ENCODE measurements at places on chromosomes 16 and 17.

DNA sequence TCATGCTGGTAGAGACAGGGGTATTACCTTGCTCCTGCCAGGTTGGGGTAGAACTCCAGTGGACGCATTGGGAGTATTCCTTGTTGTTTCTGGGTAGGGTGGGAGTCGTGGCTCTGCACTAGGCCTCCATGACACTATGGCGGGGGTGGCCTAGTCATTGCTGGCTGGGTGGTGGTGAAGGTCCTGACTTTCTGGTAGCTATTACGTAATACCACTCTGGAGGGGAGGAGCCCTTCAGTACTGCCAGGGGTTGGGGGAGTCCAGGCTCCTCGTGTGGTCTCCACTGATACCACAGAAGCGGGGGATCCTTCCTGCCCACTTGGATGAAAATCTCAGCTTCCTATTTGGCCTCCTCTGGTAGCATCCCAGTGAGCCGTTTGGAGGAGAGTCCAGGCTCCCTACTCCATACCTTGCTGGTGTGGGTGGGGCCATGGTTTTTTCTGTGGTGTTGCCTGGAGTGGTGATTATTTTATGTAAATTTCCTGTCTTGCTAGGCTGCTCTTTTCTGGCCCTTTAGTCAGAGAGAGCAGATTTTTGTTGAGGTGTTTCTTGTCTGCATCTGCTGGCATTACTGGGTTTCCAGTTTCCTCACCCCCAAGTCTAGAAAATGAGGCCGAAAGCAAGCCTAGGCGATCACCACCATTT lies 65.8 kb upstream of the GNG13 start:
- no peak for DNase-seq

- no peak for DNase-seq
These were observed 7.2 kb downstream of the PDK2 start for GRCh38 chr17:50102164-50102991.

DNA sequence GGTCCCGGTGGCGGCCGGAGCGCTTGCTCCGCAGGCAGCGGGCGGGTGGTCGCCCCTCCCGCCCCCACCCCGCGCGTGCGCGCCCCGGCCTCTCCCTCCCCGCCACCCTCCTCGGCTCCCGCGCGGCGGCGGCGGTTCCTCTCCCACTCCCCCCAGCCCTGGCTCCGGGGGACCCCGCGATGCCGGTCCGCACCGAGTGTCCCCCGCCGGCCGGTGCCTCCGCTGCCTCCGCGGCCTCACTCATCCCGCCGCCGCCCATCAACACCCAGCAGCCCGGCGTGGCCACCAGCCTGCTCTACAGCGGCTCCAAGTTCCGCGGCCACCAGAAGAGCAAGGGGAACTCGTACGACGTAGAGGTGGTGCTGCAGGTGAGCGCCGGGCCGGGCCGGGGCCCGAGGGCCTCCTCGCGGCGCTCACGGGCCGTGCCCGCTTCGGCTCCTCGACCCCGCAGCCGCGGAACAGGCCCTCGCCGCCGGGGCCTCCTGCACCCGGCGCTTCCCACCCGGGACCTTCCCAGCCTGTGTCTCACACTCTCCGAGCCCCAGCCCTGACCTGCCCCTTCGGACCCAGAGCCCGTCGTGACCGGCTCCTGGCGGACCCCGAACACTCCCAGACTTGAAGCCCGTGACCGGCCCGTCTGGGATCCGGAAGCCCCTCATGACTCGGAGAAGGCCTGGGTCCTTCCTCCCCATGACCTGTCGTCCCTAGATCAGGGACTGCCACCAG lies 490 bp downstream of the GID4 start:
- DNase-seq: no peak

DNA sequence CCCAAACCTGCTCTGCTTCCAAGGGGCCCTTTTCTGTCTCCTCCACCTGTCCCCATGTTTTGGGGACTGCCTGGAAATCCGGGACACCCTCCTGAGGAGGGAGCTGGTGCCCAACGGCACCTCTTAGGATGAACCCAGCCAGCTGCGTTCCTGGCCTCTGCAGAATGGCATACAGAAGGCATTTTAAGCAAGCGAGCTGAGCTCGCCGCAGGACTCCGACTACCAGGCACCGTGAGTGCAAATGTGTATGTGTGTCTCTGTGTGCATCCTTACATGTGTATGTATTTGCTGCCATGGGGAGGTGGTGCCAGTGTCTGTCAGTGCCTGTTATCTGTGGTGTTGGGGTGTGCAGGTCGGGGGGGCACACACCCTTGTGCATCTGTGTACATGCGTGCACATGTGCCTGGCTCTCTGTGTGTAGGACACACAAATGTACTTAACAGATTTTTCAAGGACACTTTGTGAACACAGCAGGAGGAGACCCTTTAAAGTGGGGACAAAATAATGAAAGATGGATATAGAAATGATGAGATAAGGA lies 39.3 kb downstream of the ABAT start:
- no peak for DNase-seq

GRCh38 chr17:64424324-64424849 lies 24.5 kb upstream of the MILR1 start:
- DNase-seq: no peak

GRCh38 chr17:47915776-47916398 lies 19.9 kb downstream of the SP2 start:
- DNase-seq: no peak

- no peak for DNase-seq
These were observed 1.3 kb upstream of the PRRT2 start for GRCh38 chr16:29810699-29811169.

DNA sequence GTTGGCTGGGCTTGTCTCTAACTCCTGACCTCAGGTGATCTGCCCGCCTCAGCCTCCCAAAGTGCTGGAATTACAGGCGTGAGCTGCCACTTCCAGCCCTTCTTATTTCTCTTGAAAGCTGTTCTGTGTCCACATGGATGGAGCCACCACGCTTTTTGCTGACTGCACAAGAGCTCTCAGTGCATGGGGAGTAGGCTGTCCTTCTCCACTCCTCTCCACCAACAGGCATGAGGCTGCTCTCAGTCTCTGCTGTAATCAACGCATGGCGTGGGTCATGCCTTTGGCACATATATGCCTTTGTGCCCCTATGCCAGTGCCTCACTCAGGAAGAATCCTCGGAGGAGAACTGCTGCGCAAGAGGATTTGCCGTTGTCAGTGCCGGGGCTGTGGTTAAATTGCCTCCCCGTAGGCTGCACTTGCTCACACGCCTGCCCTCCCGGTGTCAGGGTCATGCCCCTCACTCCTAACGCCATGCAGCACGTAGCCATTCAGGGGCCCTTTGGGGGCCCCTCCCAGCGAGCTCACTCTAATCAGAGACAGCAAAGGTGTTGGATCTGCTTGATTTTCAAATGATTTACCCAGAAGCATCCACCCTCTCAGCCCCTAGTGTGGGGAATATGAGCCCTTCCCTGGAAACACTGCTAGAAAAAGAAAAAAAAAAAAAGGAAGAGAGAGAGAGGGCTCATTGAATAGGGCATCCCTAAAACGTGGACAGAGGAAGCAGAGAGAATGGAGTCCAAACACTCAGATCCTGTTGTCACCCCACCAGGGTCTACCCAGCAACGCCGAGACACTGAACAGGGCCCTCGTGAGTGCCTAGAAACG lies 47.5 kb upstream of the ZCCHC14 start:
- DNase-seq: no peak

GRCh38 chr16:82042144-82042543 lies 7.1 kb downstream of the HSD17B2 start:
- no peak for DNase-seq

DNA sequence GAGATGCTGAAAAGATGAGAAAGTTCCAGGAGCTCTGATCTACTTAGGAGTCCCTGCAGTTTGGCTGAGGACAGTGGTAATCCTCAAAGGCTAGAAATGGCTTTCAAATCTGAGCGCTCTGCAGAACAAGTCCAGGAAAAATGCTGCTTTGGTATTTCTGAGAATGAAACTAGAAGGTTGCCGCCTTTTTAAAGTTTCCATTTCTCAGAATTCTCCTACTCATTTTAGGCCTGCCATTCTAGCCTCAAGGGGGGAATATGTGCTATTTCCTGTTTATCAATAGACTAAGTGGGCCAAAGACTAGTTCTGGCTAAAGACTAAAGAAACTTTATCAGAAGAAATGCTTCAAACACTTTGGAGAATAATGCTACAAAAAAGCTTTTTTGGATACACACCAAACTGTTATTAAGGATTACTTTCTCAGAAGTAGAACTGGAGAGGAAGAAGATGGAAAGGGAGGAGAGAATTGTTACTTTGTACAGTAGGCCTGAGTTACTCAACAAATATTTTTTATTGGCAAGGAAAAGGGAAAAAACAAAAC lies at the start of gene SLFN12L:
Gene SLFN12L, minus strand, starts transcription at position 78 of the 541 bp plus-strand sequence. CDS start 15,314 bp downstream, outside the sequence.
- DNase-seq: no peak

DNA sequence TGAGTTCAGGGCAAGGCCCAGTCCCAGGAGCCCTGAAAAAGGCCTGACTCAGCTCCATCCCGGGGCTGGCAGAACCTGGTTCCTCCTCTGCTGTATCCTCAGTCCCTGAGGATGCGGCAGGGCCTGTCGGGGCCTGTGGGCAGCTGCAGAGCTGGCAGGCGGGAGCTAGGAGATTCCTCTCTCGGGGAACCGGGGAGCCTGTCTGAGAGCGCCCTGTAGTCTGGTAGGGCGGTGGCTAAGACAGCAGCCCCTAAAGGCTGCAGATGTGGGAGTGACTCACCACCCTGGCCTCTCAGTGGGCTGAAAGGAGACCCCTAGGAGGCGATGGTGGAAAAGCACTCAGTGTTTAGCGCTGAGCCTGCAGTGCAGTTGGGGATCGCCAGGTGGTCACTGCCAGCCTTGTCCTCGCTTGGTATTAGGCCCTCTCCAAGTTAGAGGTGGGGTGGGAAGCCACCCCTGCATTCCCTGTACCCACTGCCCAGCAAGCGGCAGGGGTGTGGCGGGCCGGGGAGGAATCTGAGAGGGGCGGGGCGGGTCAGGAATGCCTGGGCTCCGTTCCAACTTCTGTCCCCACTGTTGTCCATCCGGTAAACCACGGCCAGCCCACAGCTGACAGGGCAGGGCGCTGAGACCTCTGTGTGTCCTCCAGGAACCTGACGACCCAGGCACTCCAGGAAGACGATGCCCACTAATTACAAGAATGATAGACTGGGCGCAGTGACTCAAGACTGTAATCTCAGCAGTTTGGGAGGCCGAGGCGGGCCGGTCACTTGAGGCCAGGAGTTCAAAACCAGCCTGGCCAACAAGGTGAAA lies 29.5 kb upstream of the CDH1 start:
- DNase-seq: no peak

- DNase-seq: no peak
These were observed 24.0 kb upstream of the SSTR5 start for GRCh38 chr16:1048442-1049112.

DNA sequence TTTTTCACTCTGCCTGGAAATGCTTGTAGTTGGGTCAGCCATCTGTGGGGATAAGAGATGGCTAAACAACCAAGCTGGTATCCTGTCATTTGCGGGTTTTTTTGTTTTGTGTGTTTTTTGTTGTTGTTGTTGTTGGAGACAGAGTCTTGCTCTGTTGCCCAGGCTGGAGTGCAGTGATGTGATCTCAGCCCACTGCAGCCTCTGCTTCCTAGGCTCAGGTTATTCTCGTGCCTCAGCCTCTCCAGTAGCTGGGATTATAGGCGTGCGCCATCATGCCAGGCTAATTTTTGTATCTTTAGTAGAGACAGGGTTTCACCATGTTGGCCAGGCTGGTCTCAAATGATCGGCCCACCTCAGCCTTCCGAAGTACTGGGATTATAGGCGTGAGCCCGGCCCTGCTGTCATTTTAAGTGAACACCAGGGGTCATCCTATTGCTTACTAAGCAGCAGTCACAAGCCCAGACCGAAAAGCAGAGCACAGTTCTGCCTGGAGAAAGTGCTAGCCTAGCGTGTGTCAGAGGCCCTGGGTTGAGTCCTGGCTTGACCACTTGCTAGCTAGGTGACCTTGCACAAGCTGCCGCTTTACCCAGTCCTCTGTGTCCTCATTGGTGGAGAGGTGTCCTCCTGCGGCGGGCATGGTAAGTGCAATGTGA lies 4.6 kb downstream of the SMCR8 start:
- no peak for DNase-seq

DNA sequence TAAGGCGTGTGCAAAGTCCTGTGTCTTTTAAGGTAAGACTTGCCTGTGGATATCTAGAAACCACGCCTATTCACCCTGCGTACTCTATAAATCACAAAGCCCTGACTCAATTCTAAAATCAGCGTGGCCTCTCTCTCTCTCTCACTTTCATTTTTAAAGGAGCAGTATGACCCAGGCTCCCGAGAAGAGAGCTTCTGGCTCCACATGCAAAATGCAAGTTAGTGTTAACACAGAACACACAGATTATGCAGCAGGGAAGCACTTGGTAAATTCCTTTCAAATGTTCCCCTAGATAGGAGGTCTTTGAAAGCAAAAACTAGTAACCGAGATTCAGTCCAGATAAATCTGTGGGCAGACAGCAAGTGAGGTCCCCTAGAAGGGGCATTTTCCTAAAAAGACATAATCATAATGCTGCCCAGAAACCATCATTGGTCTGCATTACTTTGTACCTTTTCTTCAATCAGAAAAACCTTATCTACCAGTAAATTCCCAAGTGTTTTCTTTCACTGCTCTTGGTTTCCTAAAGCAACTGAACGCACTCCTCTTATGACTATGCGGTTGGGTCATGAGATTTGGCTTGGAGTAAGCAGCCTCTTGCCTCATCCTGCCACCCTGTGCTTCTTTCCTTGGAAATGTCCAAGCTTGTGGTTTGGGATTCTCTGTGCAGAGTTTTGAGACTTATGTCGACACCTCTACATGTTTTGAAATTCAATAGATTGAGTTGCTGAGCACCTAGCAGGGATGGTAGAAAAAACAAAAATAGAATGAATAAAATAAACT lies 31.7 kb upstream of the KCNJ2 start:
- peak; percentile 4 for DNase-seq

- no peak for DNase-seq
These were observed 503.5 kb downstream of the HS3ST4 start for GRCh38 chr16:26195225-26195624.

DNA sequence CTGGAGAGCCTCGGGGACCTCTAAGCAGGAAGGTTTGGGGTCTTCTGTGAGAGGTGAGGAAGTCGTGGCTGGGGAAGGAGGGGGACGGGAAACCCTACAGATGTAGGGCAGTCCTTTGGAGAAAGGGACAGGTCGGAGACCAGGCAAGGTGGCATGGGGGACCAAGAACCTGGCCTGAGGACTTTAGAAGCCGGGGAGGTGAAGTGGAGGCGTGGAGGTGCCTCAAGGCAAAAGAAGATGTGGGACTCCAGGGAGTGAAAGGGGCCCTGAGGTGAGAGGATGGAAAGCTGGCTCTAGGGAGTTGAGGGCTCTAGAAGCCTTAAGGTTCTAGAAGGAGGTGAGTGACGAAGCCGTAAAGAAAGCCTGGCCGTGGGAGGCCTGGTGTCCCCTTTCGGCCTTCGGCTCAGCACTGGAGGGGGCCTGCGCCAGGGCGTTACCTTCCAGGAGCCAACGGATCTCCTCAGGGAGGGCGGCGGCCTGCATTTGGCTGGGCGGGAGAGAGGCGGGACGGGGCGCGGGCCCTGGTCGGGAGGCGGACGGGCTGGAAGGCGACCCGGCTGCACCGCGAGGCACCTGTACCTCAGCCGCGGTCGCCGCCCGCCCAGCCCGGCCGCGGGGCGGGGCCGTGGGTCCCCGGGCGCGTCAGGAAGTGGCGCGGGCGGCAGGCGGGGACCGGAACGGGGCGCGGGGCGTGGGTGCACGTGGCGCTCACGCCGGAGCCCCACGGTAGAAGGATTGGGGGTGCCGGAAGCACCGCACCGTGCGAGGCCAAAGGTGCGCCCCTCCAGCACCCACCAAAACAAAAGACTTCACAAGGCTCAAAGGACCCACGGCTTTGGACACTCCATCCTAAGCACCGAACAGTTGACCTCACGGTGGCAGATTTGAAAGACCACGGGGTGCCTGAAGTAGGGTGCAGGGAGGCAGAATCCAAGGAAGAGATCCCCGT lies at the start of gene SKAP1:
Gene SKAP1, minus strand, starts transcription at position 577 of the 949 bp plus-strand sequence.
- DNase-seq: no peak
